ENCODE measurements at places on chromosomes 13 and 19.
A peak's percentile ranks its signal among the peaks of the same experiment; 100 is the strongest.

DNA sequence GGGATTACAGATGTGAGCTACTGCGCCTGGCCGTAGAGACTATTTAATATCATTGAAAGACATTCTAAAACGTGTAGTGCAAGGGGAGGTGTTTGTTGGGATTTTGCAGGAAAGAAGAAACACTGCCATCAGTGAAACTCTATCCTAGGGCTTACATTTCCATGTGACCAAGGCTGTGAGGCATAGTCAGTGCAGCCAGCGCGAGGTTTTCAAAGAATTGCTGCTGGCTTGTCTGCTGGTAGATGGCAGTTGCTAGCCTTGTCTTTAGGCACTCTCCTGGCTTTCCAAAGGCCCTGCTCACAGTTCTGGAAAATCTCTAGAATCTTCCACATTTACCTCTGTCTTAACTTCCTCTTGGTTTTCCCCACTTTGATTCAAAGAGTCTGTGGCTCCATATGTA lies 77.5 kb downstream of the GPC6 start:
- DNase-seq = peak; percentile 61

GRCh38 chr13:38419312-38419873 lies 69.7 kb downstream of the UFM1 start:
- DNase-seq = no peak

- DNase-seq = no peak
These were observed 7.6 kb downstream of the WTIP start for GRCh38 chr19:34489175-34489574.

GRCh38 chr13:75461314-75461713 lies 20.7 kb downstream of the TBC1D4 start:
- DNase-seq = no peak

DNA sequence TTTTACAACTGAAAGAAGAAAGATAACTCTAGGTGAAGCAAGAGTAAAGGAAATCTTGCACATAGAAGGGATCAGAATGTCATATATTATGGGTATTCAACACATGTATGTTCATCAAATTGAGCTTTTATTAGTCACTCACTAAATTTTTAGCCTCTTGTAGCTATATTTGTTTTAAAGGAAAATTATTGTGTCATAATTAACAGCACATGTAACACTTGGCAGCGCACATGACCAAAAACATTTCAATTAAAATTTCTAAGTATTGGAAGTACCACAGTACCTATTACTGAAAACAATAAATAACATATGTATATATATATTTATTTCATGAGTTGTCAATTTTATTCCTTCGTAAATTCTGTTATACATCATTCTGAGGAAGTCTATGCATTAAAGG lies 2800.4 kb downstream of the PCDH9 start:
- no peak for DNase-seq

- DNase-seq = no peak
These were observed 203.3 kb downstream of the LMO7 start for GRCh38 chr13:75839406-75839805.

DNA sequence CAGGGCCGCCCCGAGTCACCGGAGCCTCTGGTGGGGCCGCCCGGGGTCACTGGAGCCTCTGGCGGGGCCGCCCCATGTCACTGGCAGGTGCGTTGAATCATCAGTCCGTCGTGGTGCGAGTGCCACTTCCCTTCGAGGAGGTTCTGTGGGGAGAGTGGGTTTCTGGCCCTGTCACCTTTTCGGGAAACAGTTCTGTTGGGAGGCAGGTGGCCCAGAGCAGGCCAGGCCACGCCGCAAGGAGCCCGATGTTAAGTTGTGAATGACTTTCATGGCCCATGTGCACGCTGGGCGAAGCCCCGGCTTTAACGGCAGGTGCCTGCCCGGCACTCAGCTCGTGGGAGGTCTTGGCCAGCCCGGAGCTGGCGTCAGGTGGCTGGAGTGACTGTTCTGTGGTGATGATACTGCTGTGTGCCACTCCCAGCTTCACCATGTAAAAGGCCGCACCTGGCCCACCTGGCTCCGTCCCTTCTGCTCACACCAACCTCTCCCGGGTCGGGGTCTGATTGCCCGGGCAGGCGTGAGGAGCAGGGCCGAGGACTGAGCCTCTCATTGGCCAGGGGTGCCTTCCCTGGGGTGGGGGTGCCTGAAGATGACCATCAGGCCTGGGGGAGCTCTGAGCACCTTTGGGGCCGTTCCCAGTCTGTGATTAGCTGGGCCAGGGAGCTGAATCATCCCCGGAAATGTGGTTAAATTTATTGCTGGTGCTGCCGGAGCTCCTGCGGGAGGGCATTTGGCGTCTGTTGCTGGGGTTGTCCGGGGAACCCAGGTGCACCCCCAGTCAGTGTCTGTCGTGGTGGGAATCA lies 29.2 kb downstream of the CSNK1G2 start:
- no peak for DNase-seq

GRCh38 chr19:31338069-31338776 lies 11.0 kb downstream of the TSHZ3 start:
- peak; percentile 94 for DNase-seq

DNA sequence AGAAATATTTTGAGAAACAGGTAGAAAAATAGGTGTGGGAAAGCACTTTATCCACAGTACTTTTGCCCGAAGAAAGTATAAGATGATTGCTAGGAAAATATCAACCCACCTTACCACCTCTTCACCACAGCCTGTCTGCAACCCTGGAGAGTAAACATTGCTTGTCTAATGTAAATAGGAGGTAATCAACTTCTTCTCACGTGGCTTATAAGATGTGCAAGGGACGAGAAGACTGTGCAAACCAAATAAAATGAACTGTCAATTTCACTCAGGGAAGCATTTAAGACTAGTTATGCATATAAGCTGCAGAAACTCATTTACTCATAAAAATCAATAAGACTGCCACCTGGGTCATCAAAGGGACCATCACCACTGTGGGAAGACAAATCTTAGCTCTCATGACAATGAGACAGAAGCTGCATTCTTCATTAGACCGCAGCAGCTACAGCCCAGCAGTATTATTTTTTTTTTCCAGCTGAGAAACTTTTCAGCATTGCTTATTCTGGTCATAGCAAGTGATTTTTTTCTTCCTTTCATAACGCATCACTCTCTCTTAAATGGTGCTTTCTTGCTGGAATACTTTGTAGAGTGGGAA lies 807.7 kb upstream of the GPC6 start:
- no peak for DNase-seq

Data from NCI-H82 (cell line).